ENCODE measurements at places on chromosomes 2 and 18.

- DNase-seq = no peak
Observed at GRCh38 chr2:104638859-104639202, 215.1 kb upstream of the POU3F3 start.

GRCh38 chr18:30086351-30086750, 956.2 kb downstream of the DSC3 start:
- DNase-seq = no peak

- DNase-seq = no peak
Observed at GRCh38 chr2:227597998-227598397, 695 bp upstream of the SCYGR2 start.

- DNase-seq = no peak
Observed at GRCh38 chr2:29375843-29376242, 260.6 kb downstream of the CLIP4 start.

GRCh38 chr18:23228102-23229061, 93.1 kb downstream of the CABLES1 start:
- DNase-seq = peak; percentile 29

GRCh38 chr2:46979571-46979979, 64.0 kb upstream of the MCFD2 start:
- DNase-seq = no peak

DNA sequence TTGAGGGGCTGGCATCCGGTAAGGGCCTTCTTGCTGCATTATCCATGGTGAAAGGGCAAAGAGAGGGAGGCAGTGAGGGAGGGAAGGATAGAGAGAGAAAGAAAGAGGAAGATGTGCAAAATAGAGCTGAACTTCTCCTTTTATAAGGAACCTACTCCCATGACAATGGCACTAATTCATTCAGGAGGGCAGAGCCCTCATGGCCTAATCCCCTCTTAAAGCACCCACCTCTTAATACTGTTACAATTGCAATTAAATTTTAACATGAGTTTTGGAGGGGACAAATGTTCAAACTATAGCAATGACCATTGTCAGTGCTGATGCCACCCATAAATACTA, 60.2 kb downstream of the CXCR4 start:
- DNase-seq = peak; percentile 44

DNA sequence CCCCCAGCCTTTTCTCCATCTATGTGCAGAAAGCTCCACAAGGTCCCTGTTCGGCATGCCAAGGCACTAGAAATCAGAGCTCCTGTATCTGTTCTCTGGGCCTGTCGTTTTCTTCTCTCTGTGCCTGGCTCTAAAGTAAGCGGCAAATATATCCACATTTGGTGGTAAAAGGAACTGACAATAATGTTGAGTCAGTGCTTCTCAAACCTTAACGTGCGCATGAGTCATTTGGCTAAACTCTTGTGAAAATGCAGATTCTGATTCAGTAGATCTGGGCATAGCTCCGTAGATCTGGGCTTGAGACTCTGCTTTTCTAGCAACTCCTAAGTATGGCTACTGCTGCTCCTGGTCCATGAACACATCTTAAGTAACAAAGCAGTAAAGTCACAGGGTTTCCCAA, 16.5 kb upstream of the ACSL3 start:
- peak; percentile 71 for DNase-seq

DNA sequence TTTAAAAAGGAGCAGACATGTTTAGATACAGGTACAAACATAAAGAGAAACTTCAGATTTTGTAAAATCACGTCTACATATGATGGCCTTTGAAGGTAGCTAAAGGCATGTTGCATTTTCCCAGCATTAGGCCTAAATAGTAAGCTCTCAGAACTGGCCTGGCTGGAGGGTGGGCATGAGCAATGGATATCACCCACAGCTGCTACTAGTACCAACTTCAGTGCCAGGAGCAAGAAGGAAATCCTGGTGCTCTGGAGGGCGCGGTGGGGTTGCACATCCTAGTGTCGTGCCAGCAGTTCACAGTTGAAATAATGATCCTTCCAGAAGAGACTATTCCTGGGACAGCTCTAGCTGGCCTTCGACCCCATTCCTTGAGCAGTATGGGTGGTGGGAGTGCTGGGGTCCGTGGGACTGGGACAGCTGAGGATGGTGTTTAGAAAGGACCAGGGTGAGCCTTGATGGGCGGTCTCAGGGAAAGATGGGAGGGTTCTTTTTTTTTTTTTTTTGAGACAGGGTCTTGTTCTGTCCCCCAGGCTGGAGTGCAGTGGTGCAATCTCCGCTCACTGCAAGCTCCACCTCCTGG, 4.9 kb downstream of the DES start:
- DNase-seq = no peak

- peak; percentile 53 for DNase-seq
Observed at GRCh38 chr18:35376742-35377695, at the start of gene ZNF396. Gene ZNF396 (minus strand): TSS chr18:35377337. CDS start chr18:35374292, 3,045 bp downstream.

GRCh38 chr2:6355886-6356761, 509.6 kb downstream of the CMPK2 start:
- no peak for DNase-seq

DNA sequence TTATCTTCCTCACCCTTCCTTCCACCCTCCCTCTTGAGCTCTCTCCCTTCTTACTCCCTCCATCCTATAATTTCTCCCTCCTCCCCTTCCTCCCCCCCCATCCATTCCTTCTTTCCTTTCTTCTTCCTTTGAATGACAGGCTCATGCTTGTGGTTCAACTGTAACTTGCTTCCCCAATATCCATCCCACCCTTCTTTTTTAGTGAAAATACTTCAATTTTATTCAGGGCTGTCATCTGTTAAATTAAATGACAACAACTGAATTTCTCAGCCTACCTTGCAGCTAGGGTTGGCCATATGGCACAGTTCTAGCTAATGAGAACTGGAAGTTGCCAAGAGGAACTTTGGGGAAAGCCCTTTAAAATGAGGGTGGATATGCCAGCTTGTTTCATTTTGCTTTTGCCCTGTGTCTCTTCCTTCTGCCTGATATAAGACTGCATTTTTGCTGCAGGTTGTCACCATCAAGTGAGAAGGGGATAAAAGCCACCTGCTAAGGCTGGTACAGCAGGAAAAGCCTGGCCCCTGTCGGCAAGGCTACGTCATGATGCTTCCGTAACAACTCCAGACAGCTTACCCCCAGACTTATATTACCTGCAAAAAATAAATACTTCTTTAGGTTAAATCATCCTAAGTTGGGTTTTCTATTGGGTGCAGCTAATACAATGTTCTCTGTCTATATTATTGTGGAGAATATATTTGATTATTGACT, 121.8 kb downstream of the NXPH2 start:
- no peak for DNase-seq

DNA sequence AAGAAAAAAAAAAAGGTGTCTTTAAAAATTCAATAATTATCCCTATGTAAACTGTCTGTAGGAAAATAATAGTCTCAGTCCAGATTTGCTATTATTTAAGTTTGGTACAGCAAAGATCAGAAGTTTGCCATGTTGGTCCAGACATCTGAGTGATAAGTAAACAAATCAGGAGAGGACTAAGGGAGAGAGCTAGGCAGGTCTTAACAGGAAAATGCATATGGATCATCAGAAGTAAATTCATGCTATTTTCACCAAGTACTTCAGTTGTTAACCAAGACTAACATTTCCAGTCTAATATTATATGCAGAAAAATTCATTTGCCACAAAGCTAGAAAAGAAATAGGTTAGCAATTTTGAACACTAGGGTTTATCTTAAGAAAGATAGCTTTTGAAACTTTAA, 95.0 kb upstream of the STK17B start:
- no peak for DNase-seq

Data from OCI-M1 (cell line).